Stimulated activated CD8-positive, alpha-beta memory T cell treated with anti-CD3 and anti-CD28 coated beads, Interleukin-2, amount 100 ng/mL, for 48 hours (primary cell): ENCODE measurements at places on chromosomes 12 and 14.

DNA sequence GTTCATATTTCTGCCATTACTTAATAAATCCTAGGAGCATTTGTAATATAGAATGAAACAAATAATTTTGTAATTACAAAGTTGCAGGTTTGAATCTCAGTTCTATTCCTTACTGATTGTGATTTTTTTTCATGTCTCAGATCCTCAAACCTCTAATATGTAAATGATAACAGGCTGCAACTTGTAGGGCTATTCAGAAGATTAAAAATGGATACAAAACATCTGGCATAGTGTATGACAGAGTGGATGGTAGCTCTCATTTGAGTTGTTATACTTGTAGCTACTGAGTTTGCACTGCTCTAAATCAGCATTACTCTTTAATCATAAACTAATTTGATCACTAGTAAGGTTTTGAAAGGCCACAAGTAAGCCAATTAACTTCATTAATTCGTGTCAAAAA lies 406.3 kb upstream of the MGAT4C start:
- DNase-seq: no peak

DNA sequence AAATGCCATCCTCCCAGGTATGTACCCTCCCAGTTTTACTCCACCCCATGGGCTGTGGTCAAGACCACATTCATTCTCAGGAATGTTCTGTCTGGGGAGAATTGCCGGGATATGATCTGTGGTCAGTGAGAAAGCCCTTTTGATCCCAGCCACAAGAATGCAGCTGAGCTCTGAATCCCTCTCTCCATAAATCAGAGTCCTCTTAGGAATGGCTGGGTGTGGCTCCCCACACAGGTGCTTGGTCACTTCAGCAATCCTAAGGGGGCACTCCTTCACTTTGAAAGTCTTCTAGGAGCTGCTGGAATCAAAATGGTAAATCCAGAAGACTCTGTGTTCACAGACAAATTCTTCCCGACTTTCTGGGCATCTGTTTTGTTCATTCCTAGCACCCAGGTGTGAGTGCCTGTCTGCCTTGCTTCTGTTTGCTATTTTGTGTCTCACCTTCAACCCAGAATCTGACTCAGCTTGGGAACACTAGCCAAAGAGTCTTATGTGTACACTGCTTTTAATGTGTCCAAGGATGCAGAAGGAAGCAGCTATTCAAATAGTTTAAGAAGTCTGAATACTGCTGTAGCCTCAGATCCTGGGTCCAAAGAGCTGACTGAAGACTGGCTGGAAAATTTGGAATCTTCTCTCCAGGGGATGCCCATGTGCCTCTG lies 144.6 kb upstream of the CDKN3 start:
- DNase-seq: no peak

GRCh38 chr14:74394549-74394948 lies 31.5 kb downstream of the SYNDIG1L start:
- no peak for DNase-seq

- no peak for DNase-seq
These were observed 272.0 kb upstream of the E2F7 start for GRCh38 chr12:77337362-77337761.

DNA sequence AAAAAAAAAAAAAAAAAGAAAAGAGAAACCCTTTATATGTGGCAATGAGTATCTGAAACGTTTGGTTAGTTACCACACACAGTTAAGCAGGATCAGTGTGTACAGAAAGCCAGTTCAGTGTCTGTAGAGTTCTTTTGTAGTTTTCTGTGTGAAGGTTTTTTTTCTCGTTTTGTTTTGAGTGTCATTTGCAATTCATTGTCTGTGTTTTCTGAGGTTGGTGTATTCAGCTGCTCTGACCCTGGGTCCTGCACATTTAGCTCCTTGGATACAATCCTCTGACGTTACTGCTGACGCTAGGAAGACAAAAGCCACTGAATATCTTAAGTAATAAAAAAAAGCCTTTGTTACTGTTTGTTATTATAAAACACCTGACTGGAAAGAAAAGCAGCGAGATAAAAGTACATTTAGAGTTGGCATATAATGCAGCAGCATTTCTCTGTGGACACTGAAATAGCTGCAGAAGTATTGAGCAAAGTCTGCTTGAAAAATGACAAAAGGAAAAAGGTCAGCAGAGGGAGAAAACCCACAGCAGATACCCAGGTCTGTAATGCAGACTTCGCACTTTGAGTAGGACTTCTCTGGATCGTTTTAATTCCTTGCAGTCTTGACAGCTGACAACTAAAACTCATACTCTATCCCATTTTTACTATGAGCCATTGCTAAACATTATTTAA lies 89.0 kb downstream of the POLR3B start:
- DNase-seq: no peak

DNA sequence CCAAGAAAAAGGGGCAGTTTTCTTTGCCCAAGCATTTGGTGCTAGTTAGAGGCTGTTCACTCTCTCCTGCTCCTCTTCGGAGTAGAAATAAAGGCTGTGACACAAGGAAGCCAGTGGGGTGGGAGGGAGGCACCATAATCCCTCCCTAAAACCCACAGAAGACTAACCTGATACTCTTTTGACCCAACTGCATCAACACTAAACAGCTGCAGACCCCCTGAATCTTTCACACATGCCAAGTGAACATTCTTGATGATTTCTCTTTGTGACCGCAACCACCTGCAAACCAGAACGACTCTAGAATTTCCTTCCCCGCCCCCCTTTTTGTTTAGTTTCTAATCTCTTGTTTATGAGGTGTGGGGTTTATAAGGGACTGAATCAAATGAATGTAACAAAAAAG lies 175.8 kb upstream of the BCL2L14 start:
- DNase-seq: no peak

DNA sequence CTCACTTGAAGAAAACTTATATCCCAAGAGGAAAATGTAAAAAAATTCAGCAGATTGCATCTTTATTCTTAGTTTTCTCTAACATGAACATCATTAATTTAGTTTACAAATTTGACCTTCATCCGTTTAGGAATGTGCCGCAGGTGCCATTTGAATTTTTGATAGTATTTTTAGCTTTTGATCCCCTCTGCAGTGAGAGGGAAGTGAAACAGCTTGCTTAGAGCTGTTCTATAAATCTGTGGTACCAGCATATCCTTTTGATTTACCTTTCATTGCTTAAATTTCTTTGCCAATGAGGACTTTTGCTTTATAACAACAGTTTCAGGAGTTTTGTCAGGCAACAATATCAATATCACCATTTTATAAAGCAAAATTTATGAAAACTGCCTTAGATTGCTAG lies 32.7 kb downstream of the DUSP6 start:
- no peak for DNase-seq

DNA sequence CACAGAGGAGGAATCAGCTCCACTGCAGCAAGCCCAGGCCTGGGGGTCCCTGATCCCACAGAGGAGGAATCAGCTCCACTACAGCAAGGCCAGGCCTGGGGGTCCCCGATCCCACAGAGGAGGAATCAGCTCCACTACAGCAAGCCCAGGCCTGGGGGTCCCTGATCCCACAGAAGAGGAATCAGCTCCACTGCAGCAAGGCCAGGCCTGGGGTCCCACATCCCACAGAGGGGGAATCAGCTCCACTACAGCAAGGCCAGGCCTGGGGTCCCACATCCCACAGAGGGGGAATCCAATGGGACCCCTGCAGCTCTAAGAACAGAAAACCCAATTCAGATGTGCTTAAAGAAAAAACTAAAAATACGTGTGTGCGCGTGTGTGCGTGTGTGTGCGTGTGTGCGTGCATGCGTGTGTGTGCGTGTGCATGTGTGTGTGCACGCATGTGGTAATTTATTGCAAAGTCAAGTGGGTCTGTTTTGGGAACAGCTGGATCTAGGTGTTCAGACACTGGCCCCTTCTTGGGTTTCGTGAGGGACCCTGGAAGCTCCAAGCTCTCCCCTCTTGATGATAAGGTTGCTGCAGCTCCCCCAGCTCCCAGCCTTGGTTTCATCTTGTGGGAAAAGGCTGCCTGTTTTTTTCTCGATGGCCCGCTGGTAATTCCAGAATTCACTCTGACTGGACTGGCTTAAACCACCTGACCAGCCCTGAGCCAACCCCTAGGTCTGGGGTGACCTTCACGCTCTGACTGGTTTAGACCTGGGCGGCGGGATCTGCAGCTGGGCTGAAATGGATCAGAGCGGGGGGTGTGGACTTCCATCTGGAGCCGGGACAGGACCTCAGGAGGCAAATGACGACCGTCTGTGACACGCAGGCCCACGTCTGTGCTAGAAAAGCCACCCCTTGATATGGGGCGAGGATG lies 47.1 kb downstream of the GALNT9 start:
- DNase-seq: no peak

DNA sequence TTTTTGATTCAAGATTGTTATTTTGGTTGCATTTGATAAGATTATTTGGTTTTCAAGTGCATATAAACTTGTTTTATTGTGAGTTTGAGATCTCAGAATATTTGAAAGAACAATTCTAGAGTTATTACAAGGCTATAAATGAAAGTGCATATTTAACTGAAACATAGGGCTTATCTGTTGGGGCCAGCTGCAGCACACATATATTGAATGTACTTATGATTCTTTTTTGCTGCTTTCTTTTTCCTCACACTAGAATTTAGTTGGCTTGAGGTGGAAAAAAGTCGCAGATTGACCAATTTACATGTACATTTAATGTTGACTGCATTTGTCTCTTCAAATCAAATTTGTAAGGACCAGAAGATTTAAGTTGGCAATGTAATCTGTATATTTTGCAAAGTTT lies 88.0 kb downstream of the PCNX1 start:
- DNase-seq: no peak
